ENCODE measurements at places on chromosomes 3 and 15. TPM values are rescaled to one million over a fixed set of nuclear protein-coding genes. Genes with fewer than 3 reads are reported as not detected.

DNA sequence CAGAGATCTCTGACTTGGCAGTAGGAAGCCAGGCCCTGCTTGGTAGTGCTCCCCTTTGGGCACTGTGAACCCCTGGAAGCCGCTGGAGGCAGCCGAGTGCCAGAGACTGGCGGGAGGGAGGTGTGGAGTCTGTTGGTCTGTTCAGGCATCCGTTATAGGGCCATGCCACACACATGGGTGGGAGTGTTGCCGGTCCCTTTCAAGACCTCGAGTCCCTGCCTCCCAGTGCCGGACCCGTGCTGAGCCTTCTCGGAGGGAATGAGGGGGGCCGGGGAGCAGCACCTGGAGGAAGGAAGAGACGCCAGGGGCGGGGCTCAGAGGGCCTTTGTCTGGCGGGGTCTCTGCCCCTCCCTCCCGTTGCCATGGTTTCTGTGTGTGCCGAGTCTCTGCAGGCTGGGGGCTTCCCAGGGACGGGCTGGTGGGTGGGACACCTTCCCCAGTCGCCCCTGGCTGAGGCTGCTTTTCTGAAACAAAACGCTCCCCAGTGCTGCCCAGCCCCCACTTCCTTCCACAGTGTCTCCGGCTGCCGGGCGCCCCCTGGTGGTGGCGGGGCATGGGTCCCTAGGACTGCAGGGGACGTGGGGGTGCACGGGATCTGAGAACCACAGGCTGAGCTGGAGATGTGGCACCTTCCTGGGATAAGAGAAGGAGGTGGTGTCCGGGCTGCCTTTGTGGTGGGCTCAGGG lies 10.0 kb downstream of the GNAI2 start:
- peak; percentile 96 for DNase-seq

GOLGA8S gene
- not detected for total RNA-seq

GPR171 gene
- 0.76 TPM for total RNA-seq

TFDP2 gene
- total RNA-seq, result 21.6 TPM

PSTPIP1 gene
- 5.9 TPM for total RNA-seq
